ENCODE measurements at places on chromosomes 12 and 14.

DNA sequence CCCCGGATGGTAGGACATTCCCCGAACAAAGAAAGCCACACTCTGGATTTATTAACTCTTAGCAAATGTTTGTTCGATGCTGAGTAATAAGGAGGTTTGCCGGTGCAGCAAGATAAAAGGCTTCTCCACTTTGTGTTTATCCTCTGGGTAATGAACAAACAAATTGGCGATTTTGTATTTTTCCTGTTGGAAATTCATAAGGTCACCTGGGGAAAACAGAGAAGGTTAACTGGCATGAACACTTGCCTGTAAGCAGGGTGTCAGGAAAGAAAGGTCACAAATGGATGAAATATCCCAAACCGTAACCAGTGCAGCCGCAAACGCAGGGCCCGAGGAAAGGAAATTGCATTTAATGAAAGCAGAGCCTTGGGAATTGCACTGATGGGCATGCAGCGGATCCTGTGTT, 132.8 kb downstream of the RMST start:
- H3K27me3 ChIP-seq, result no peaks in the 10 kb centered on the region
- no peak for DNase-seq
- H3K27ac ChIP-seq, result no peak overlapping the region

DNA sequence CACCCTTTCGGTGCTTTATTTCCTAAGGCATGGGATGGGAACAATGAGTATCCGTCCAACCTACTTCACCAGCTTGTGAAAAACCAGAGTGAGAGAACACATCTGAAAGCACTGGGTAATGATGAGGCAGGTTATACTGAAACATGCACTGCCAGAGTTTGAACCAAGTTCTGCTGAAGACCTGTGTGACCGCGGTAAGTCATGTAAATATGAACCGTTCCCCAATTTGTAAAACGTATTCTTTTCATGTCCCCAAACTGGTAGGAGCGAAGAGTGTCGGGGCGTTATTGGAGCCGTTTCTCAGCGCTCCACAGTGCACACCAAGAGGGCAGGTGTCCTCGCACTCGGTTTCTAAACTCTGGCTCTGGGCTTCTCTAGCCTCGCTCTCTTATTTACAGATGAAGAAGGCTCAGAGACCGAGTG, 788 bp upstream of the NGDN start:
- H3K4me1 ChIP-seq, result peaks cover 6% of the 10 kb centered on the region
- peaks cover 4% of the 10 kb centered on the region for H3K27me3 ChIP-seq
- no peak overlapping the region for H3K27ac ChIP-seq
- H3K4me3 ChIP-seq, result no peak overlapping the region

GRCh38 chr12:123263196-123263817, 8.3 kb downstream of the CDK2AP1 start:
- no peak for DNase-seq
- H3K36me3 ChIP-seq, result peaks cover 45% of the 10 kb centered on the region
- H3K4me1 ChIP-seq, result peaks cover 5% of the 10 kb centered on the region
- H3K27me3 ChIP-seq, result no peaks in the 10 kb centered on the region
- H3K27ac ChIP-seq, result peak overlapping the region; percentile 41

GRCh38 chr12:47819138-47819895, 386 bp downstream of the HDAC7 start:
- H3K36me3 ChIP-seq, result no peaks in the 10 kb centered on the region
- no peaks in the 10 kb centered on the region for H3K27me3 ChIP-seq

GRCh38 chr12:102534899-102535298, 54.5 kb upstream of the IGF1 start:
- peak overlapping the region; percentile 16 for H3K4me3 ChIP-seq
- peak; percentile 69 for DNase-seq
- H3K27ac ChIP-seq, result peak overlapping the region; percentile 53
- H3K4me1 ChIP-seq, result peaks cover 34% of the 10 kb centered on the region
- H3K36me3 ChIP-seq, result no peaks in the 10 kb centered on the region
- peaks cover 10% of the 10 kb centered on the region for H3K27me3 ChIP-seq

Measured in type B pancreatic cell (in vitro differentiated cells).